ENCODE measurements at places on chromosomes 4 and X. TPM values are rescaled to one million over a fixed set of nuclear protein-coding genes. Genes with fewer than 3 reads are reported as not detected.

MAGEA12 gene
- total RNA-seq = not detected

LDB2 gene
- 0.52 TPM for total RNA-seq

FAM9C gene
- not detected for total RNA-seq

PYURF gene
- 57.1 TPM for total RNA-seq

CHRDL1 gene
- 0.10 TPM for total RNA-seq

GUCY1A1 gene
- 6.4 TPM for total RNA-seq

GC gene
- not detected for total RNA-seq

ART3 gene
- total RNA-seq = not detected

OTC gene
- not detected for total RNA-seq

POLN gene
- total RNA-seq = 1.4 TPM

ALAS2 gene
- total RNA-seq = 2.4 TPM

PAGE2 gene
- not detected for total RNA-seq

ARHGAP36 gene
- total RNA-seq = not detected

LRBA gene
- total RNA-seq = 96.0 TPM
